ENCODE measurements at places on chromosomes 11 and 22.

DNA sequence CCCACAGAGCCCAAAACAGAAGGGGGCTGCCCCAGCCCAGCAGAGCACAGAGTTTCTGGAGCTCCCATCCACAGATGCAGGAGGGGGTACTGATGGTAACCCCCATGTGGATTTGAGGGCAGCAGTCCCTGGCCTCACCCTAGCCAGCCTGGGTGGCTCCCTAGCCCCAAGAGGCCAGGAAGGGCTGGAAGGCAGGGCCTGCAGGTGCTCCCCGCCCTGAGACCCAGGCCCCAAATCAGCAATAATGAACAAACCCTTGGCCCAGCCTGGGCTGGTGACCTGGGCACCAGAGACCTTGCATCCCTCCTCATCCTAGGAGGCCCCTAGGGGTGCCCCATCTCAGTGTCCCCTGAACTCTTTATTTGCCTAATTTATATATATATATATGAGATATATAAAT lies 61.6 kb downstream of the MORC2 start:
- no peak for DNase-seq

DNA sequence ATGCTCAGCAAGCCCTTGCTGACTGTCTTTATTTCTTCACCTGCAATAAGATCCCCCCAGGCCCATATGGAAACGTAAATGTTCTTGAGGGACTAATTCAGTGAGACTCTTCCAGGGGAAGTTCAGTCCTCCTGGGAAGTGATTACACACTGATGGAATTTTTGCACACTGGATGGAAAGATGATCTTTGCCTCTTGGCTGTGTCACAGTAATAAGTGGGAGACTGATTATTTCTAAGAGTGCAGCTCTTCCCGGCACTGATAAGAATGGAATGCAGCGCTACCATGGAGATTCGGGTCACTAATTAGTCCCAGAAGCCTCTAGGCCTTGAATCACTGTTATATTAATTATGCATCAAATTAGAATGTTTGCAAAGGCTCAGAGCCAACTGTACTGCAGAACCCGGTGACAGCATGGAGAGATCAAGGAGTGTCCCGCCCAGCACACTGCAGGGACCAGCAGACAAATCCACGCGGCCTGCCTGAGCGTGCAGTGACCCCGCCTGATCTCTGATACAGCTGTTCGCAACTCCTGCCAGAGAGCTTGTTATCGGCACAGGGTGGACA lies 178.3 kb downstream of the SNX19 start:
- no peak for DNase-seq

GRCh38 chr11:78406568-78407196 lies 10.9 kb downstream of the GAB2 start:
- DNase-seq, result no peak

GRCh38 chr11:73365352-73366264 lies 10.6 kb upstream of the RELT start:
- DNase-seq, result no peak

- no peak for DNase-seq
Measured at GRCh38 chr11:72925656-72926055, 111.4 kb downstream of the ATG16L2 start.

DNA sequence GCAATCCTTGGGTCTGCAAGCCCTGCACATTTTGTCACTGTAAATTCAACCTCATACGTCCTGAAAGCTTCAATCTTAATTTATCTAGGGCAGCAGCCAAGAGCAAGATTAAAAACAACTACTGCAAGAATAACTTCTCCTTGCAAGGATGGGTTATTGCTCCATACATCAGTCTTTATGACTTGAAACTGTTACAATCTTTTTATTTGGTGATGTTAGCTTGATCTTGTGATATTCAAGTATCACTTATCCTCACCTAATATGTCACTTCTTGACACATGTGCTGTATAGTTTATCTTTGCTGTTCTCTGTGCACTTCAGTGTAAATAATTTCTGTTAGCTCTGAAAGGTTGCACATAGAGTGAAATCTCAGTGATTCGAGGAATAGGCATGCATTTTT lies 14.7 kb upstream of the APLP2 start:
- DNase-seq, result no peak

DNA sequence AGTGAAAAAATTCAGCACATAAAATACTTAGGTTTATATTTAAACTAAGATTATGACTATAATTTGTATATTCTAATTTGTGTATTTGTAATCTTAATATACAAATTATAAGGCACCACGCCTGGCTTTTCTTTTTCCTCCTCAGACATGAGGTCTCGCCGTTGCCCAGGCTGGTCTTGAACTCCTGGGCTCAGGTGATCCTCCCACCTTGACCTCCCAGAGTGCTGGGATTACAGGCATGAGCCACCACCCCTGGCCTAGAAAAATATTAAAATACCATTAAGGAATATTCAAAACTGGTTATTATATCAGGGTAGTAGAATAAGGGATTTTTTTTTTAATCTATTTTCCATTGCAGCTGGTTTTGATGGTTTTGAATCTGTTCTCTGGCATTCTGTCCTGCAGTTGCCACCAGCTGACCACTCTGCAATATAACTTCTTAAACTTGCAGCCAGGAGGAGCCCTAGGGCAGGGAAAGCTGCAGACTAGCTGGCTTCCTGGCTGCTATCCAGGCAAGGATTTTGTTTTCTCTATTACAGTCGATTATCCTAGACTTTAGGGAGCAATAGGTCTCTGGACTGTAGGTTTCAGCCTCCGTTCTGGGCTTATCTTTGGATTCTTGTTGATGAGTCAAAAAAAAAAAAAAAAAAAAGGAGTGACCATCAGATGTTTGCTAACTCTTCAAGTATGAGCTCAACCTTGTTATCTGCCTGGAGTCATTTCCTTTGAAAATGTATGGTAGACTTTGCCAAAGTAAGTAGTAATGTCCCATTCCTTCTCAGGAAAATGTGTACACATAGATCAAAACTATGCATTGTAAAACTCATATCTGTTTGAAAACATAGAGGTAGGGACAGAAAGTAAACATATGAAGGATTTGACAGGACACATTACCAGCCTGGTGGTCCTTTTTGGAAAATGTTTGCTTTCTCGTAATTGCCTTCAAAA lies 13.2 kb downstream of the POLA2 start:
- DNase-seq, result peak; percentile 88

- no peak for DNase-seq
Measured at GRCh38 chr22:47111626-47112581, 349.5 kb downstream of the TBC1D22A start.

- DNase-seq, result no peak
Measured at GRCh38 chr22:48333323-48333763, 1494.3 kb downstream of the BRD1 start.

GRCh38 chr22:46009730-46010129 lies 32.8 kb upstream of the WNT7B start:
- no peak for DNase-seq

DNA sequence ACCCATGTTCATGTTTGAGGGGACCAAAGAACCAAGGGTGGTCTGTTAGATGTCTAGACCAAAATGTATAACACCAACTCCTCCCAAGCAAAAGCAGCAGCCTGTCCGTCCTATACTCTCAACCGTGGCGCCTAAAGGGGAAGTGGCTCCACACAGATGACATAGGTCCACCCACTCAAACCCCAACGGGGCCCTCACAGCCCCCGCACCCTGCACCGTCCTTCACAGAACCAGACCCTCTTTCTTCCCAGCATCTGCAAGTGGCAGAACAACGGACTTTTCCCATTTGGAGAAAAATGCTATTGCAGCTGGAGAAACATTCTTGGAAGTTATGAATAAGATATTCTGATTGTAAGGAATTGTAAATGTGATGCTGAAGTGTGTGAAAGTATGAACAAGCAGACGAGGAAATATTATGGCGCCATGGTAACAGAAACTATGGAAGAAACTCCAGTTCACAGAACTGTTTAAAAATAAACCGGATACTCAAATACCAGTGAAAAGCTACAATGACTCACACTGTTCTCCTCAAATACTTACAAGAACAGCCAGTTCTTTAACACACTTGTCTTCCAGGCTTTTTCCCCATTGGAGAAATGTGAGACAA lies 76.5 kb upstream of the ARFGAP3 start:
- DNase-seq, result no peak

GRCh38 chr11:27401833-27402316 lies 38.9 kb upstream of the CCDC34 start:
- DNase-seq, result no peak

- DNase-seq, result no peak
Measured at GRCh38 chr11:1838077-1838425, 730 bp upstream of the TNNI2 start.

DNA sequence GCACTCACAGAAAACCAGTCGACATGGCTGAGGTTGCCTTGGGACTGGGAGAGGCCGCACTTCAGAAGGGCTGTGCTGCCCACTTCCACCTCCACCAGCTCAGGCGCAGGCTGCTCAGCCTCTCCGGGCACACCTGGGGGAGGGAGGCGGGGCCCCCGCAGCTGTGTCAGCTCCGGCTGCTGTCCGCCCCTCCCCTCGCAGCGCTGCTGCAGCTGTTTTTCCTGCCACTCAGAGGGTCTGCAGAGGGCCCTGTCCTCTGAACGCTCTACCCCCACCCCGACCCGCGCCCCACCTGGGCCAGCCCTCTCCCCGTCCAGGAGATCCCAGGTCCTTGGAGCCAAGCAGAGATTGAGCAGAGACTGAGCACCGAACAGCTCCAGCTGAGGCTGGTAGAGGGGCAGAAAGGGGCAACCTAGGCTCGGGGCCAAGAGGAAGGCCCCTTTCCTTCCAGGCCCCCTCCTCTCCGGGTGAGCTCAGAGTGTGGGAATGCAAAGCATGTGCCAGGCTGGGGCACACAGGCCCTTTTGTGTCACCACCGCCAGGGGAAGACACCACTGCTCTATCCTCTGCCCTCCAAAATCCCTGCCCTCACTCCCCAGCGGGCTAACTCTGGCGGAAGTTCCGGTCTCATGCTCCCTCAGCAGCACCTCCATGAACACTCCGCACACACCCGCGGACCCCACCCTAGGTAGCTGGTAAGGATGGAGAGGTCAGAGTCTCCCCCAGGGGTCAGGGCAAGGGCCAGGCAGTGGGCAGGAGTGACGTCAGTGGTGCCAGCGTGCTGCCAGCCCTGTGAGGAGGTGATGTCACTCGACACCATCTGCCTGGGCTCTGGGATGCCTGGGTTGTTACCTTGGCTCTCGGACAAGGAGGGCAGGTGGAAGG lies 1.6 kb downstream of the MCAM start:
- no peak for DNase-seq

GRCh38 chr11:128239306-128239705 lies 348.1 kb downstream of the ETS1 start:
- DNase-seq, result no peak

DNA sequence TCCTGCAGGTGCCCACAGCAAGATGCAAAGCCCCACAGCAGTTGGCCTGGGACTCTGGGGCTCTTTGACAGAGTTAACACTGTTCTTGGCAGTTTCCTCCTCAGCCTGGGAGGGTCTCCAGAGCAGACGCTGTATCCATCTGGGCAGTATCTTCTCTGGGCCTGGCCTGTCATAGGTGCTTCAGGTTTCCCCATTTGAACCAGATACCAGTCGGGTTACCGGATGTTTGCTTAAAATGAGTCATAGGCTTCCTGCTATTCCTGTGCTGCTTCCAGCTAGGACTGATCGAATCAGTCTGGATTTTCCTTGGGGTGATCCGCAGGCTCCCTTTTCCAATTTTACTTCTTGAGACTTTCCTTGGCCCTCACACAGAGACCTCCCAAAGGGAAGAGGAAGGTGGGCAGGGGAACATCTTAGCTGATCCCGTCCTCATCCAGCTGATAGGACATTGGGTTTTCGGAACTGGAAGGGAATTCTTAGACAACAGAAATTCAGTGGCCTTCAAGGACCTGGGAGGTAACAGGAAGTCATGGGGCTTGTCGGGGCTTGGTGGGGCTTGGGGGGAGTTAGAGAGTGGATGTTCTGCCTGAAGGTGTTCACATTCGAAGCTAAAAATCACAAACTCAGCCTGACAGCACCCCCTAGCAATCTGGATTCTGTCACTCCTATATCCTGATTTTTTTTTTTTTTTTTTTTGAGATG lies 2.4 kb upstream of the RANGAP1 start:
- no peak for DNase-seq

GRCh38 chr11:67648140-67648795 lies 2.3 kb downstream of the ACY3 start:
- peak; percentile 39 for DNase-seq

DNA sequence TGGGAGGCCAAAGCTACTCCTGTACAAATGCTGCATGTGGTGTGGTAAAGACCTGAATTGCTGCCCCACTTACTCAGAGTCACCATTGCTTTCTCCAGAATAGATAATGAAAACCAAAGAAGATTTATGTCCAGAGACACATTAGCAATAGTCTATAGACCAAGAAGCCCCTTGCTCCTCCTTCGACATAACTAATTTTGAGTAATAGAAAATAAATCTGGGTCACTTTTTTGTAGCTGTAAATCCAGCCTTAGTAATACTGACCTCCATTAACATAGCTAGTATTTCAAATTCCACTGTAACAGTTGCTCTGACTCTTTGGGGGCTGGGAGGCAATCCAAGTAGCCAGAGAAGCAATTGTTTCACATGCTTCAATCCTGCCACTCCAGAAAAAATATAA lies 145.9 kb downstream of the MAML2 start:
- no peak for DNase-seq

DNA sequence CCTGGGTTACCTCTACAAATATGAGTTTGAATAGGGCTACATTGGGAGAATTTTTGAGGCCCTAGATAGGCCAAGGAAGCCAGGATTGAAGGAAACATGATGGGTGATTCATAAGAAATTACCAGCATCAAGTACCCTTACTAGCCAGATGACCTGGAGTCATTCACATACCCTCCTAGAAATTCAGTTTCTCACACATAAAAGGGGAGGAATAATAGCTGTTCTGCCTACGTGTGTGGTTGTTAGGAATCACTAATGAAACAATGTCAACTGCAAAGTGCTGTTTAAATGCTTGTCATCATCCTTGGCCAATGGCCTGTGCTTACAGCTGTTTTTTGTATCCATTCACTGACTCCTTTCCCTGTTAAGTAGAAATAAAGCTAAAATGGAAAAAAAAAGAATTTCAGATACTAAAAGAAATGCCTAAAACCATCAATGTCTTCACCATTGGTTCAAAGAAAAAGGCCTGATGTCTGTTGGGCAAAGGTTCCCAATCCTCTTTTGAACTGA lies 114.4 kb downstream of the NCAM1 start:
- DNase-seq, result no peak

DNA sequence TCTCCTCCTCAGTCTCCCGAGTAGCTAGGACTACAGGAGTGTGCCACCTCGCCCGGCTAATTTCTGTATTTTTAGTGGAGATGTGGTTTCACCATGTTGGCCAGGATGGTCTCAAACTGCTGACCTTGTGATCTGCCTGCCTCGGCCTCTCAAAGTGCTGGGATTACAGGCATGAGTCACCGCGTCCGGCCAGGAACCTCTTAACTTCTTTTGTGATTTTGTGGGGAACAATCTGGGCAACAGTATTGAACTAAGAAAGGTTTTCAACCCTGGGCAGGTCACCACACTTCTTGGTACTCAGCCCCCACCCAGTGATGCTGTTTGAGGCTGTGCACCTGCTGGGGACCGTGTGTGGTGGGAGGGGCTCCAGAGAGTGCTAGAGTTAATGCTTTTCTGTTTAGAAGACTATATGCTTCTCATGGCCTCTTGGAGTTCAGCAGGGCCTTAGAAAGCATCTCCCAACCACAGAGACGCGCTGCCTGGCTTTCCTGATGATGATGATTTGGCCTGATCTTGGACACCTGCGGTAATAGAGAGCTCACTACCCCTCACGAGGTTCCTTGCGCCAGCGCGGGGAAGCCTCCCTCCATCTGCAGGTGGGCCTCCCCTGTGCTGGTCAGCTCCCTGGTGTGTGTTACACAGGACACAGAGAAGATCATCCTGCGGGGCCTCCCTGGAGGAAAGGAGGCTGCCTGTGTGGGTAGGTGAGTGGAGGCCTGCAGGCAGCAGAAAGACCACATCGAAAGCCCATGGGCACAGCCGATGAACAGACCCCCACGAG lies 1.2 kb downstream of the DENND6B start:
- no peak for DNase-seq

All from ureter (tissue), 1 donor.